ENCODE measurements at places on chromosomes 4 and X.

DNA sequence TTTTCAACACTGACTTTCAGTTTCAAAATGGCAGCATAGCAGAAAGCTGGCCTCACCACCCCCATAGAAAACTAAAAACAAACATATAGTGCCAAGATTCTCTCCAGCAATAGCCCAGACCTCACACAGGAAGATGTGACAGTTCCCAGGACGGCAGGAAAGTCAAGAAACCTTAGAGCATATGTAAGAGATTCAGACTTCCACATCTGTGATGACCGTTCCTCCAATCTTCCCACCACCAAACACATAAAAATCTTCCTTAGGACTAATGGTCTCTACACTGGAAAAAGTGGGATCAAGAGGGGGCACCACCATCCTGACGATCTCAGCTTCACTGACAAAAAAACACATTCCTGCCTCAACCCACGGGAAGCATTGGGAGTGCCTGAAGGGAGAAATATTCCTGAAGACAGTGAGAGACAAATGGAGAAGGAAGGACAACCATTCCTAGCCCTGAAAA lies 134.1 kb upstream of the CPXCR1 start:
- DNase-seq = no peak

DNA sequence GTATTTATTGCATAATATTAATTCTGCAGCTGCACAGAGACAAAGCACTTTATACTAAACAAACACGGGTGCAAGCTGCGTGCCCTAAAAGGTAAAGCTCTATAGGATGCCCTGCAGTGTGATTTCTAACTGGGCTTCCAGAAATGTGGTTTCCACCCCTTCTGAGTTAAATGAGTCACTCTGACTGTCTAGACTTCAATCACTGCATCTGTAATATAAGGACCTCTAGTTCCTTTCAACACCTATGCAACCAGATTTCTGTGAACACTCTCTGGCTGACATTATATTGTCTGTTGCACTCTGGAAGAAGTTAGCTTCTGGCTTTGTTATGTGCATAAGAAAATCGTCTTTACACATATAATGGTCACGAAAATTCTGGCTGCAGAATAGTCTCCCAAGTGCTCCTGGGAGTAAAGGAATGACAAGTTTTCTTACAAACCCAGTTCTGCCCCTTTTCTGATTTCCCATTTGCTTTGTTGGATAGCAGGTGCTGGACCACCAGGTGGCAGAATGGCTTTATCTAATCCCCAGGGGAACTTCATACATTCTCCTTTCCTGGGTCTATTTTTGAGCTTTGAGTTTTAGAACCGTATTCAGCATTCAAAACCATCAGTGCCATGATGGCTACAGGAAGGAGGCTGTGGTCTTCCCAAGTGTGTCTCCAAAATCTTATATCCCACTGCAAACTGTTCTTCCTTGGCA lies 842.2 kb downstream of the STIM2 start:
- DNase-seq = no peak

DNA sequence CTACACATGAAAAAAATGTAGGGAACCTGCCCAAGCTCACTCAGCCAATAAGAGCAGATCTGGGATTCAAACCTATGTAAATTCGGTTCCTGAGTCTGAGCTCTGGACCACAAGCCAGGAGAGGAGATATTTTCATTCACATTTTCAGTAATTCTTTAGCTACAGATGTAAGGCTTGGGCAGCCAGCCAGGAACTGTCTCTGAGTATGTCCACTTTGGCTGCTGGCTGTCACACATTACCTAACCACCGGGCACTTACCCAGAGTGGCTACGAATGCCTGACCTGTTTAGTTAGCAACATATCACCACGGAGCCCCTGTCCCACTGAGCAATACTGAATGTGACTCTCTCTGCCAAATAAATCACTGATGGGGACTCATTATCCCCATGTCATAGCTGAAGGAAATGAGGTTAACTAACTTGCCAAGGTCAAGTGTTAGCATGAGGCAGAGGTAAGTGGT lies 15.3 kb downstream of the USP46 start:
- no peak for DNase-seq

DNA sequence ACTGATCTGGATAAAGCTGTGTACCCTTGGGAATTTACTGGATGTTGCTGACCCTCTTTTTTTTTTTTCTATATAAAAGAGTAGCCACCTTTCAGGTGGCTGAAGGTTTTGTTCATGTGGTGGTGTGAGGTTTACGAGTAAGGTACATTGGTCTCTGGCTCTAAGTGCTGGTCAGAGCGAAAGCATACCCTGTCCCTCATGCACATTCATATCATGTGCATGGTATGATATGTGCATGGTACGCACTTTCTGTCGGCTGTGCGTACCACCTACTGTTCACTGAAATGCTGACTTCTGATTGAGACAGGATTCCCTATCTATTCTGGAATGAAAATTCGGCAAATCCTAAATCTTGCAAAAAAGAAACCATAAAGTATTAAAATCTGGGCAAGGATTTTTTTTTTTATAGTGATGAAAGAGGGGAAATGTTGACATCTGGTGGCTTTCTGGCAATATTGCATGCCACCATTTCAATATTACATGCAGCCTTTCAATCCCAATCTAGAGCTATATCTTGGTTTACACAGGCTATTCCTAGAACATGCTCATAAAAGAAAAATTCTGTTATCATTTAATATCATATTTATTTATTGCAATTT lies 32.8 kb downstream of the FAM149A start:
- DNase-seq = no peak

- no peak for DNase-seq
Measured at GRCh38 chr4:6907658-6908191, 1.9 kb upstream of the TBC1D14 start.

GRCh38 chr4:73589261-73589847 lies 30.9 kb downstream of the RASSF6 start:
- DNase-seq = no peak

DNA sequence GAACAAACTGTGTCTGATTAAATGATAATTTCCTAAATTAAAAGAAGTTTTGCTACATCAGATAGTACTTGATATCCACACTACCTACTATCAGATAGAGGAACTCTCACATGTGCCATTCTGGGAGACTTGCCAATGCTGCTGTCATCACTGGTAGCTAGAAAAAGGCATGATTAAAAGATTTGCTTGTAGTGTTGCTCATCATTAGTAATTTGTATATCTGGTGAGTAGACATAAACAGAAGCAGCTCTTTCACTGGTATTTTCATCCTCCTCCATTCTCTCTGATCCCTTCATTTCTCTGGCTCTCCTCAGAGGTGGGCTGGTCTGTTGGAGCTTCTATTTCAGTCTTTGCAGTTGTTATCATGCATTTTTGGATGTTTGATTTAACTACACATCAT lies 56.0 kb downstream of the SPRY1 start:
- peak; percentile 6 for DNase-seq

DNA sequence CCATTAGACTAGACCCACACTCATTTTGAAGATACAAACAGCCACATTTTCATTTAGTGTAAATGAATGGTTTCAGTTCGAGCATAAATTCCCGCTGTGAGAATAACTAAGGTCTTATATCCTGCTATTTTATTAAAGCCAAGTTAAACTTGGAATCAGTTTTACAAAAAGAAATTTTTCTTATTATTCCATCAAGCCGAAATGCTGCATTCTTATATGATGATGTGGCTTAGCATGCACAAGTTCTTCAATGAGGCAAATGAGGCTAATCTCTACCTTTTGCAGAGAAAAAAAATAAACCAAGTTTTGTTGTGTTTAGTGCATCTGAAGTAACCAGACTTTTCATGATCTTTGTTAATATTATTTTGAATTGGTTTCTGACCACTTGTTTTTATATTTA lies 953.9 kb upstream of the PCDH10 start:
- no peak for DNase-seq

GRCh38 chr4:151583157-151583914 lies 174.4 kb downstream of the FHIP1A start:
- no peak for DNase-seq

DNA sequence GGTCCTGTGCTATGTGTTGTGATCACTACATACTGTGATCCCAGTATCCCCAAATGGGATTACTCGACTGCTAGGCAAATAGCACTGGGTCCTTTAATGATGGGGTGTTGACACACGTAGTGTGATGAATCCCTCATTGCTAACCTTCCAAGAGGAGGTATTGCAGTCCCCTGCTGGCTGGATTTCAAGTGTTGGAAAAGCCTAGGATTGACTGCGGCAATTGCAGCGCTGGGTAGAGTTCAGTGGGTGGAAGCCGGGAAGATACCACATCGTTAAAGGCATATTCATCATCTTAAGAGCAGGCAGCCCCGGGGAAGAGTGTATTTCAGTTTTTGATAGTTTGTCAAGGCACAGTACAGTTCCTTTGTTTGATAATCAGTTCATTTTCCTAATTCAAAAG lies 159.9 kb downstream of the TRIML1 start:
- DNase-seq = no peak

- DNase-seq = no peak
Measured at GRCh38 chrX:137792214-137792613, 226.3 kb downstream of the ZIC3 start.

- no peak for DNase-seq
Measured at GRCh38 chr4:56752985-56753384, 68.5 kb downstream of the SPINK2 start.

DNA sequence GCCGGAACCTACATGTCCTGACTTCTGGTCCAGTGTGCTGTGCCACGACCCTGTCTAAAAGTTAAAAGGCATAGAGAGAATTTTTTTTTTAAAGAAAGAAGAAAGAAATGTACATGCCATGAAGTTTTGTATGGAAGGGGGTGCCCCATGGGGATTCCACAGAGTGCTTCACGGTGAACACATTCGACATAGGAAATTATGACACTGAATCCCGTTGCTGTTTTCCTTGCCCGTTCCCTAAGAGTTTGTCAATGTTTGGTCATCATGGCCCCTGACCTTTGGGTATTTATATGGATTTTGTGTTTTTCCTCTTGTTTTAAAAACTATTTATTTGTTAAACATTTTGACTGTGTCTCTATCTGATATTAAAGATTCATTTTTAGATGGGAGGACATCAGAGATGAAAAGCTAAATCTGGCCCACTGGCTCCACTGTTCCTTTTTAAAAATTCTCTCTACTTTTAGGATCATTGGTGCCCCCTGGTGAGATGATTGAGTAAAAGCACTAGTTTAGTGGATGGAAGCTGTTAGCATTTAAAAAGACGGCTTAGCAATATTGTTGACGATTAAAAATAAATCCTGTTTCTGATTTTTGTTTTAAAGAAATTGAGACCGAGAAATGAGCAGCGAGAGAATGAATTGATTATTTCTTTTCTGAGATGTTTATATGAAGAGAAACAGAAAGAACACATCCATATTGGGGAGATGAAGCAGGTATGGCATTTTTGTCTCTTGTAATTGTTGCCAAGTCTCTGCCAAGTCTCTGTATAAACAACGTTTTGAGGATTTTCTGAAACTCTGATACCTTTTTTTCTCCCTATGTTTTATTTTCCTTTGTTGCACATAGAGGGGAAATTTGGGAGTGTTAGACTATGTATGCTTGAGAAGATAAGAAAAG lies 75.0 kb downstream of the PTTG2 start:
- peak; percentile 74 for DNase-seq

DNA sequence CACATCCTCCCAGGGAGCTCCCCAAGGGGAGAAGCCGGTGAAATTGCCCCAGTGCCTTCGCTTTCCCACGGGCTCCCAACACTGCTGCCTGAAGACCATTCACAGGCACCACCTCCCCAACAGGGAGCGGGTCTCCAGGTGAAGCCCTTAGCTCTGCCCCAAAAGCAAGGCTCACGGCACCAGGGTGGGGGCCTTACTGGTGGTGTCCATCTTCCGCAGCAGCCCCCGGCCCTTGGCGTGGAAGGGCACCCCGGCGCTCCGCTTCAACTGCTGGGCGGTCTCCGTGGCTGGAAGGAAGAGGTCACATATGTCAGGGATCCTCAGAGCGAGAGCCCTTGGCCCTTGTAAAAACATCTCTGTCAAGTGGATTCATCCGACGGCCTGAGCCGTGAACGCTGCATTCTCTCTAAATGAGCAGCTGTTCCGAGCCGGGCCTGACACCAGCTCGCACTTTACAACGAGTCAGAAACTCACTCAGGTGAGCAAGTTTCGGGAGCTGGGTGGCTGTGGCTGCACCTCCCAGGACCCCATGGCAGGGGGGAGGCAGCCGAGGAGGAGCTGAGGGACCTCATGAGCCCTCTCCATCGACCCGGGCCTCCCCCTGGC lies 20.9 kb downstream of the NELFA start:
- no peak for DNase-seq
